H9 (cell line): ENCODE measurements at places on chromosomes 7 and 10.

DNA sequence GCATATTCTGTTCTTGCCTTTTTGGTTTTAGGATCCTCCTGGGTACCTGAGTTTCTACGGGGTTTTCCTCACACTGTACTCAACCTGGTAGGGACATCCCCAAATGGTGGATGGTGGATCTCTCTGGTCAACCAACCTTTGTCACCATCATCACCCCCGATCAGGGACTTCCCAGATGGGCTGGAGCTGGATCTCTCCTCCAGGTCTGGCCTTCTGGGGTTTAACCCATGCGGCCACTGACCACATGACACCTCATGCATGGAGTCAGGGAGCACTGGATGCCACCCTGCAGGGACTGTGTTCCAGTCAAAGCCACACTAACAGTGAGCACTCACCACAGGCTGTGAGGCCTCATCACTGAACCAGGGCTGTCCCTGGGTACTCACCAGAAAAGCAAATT lies 80.0 kb downstream of the CELF2 start:
- H3K36me3 ChIP-seq, result no peaks in the 10 kb centered on the region
- no peak overlapping the region for H3K4me3 ChIP-seq
- H3K27me3 ChIP-seq, result no peaks in the 10 kb centered on the region
- H3K27ac ChIP-seq, result no peak overlapping the region
- peaks cover 10% of the 10 kb centered on the region; the same call in 1 of the 2 replicates for H3K4me1 ChIP-seq

DNA sequence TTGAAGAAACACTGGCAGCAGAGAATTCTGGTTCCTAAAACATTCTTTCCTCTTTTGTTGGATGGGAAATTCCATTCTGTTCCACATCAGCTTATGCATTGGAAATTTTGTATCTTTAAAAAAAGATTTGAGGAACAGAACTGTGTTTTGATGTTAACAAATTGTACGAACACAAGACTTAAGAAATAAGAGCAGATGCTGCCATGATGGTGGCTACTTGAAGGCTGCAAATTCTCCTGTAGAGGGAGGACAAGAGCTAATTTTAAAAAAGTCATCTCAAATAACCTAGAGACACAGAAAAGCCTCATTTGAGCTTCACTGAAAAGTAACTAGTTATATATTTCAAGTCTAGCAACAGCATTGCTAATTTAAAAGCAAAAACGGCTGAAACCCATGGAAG lies 29.8 kb downstream of the NDUFB2 start:
- no peak overlapping the region for H3K27ac ChIP-seq
- H3K4me1 ChIP-seq, result no peaks in the 10 kb centered on the region
- no peaks in the 10 kb centered on the region; the same call in 2 of the 3 replicates for H3K36me3 ChIP-seq
- H3K27me3 ChIP-seq, result no peaks in the 10 kb centered on the region

- H3K27me3 ChIP-seq, result no peaks in the 10 kb centered on the region
- H3K36me3 ChIP-seq, result peaks cover 40% of the 10 kb centered on the region
Measured at GRCh38 chr7:131522325-131522930, 34.0 kb downstream of the PODXL start.

DNA sequence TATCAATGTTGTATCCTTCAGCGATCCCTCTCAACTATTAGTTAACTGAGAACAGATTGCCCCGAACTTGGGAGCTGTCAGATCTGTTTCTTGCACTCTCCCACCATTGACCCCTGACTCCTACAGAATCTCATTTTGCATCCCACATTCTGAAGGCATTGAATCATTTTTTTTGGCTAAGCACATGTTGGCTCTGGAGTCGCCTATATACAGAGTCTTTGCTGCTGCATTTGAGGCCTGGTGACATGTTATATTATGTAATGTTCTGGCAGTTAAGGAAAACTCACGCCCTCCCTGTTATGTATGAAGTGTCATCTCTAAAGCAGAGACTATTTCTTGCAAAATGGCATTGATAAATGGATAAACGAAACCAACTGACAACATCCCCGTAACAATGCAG lies 159.2 kb upstream of the ITGB1 start:
- no peak for DNase-seq
- H3K36me3 ChIP-seq, result no peaks in the 10 kb centered on the region
- no peak overlapping the region for H3K4me3 ChIP-seq
- H3K27me3 ChIP-seq, result no peaks in the 10 kb centered on the region; the same call in 1 of the 2 replicates

DNA sequence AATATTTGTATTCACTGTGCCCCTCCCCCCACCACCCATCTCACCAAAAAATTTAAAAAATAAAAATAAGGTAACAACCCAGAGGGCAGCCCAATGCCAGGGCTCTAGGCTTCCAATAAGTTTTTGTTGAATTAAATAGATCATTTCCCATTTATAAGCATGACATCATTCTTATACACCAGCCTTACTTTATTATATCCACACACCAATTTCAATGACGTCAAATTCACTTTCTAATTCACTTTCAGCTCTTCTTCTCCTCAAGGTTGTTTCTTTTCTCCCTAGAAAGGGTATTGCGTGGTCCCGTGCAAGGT lies 1.2 kb upstream of the DKK1 start:
- no peak for DNase-seq
- H3K36me3 ChIP-seq, result no peaks in the 10 kb centered on the region
